ENCODE measurements at places on chromosomes 12 and 14.

DNA sequence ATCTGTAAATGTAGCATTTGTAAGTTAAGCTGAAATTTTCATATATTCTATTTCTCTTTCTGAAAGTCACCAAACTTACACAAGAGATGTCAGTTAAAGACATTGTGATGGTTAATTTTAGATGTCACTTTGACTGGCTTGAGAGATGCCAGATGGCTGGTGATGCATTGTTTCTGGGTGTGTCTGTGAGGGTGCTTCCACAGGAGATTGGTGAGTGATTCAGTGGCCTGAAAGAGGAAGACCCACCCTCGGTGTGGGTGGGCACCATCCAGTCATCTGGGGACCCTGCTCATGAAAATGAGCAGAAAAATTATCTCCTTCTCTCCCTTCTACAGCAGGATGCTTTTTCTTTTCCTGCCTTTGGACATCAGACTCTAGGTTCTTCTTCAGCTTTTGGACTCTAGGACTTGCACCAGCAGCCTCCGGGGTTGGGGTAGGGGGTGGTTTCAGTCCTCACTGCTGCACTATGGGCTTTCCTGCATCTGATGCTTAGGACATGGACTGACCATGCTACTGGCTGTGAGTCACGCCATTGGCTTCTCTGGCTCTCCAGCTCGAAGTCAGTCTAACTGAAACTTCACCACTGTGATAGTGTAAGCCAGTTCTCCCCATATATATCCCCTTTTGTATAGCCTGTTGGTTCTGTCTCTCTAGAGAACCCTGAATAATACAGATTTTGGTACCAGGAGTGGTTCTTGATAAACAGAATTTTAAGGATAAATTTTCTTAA lies 20.9 kb downstream of the PDE6H start:
- no peak for DNase-seq

GRCh38 chr12:30191696-30192455 lies 408.1 kb upstream of the TMTC1 start:
- DNase-seq = no peak

GRCh38 chr14:89315493-89316470 lies 101.3 kb downstream of the FOXN3 start:
- DNase-seq = no peak

DNA sequence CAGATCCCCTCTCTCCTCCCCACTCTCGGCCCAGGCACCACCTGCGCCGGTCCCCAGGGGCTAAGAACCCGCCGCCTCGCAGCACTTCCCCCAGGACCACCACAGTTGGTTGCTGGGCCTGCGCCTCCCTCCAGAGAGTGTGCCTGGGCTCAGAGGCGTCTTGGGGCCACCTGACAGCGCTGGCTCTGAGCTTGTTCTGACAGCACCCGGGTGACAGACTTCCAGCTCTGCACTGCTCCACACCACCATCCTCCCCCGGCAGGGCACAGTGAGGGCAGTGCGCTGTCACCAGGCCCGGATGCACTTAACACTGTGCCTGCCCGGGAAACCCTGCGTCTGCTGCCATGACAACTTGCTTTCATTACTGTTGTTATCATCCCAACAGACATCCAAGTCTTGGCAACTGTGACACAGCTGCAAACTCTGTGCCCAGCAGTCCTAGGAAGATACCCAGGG lies 6.6 kb downstream of the BRF1 start:
- peak; percentile 79 for DNase-seq

DNA sequence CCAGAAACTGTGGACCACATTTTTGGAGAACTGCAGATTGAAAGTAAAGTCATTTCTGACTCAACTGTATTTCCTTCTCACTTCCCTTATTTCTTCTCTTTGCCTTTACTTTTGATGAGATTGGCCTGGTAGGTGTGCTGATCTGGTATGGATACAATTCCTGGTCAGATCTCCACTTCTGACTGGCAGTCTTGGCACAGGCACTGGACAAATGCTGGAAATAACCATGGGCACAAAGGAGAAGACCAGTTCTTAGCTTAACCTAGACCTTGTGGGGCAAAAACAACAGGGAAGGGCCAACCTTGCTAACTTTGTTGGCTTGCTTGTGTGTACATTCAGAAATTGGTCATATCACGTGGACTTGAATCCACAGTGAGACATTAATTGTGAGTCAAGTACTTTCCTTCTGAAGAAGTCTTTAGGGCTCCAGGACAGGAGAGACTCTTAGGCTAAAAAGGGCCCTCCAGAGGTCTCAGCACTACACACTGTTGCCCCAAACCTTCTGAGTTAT lies 75.0 kb downstream of the DIP2B start:
- DNase-seq = no peak

DNA sequence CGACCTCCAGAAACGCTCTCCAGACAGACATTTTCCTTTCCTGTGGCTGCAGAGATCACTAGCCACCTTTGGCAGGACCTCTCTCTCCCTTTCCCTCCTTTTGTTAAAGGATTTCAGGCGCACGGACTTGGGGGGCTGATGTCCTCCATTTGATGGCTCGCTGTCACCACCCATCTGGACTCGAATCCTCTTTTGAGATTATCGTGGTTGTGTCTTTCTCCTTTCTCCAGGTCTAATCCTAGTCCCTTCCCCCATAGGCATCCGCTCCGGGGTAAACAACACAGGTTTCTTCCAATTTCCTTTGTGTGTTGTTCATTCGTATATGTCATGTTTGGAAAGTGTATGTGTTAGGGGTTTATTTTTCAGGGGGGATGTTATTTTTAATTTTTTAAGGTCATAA lies 56.7 kb upstream of the SLC24A4 start:
- DNase-seq = no peak

- no peak for DNase-seq
Observed at GRCh38 chr12:823028-823698, 70.8 kb downstream of the WNK1 start.

DNA sequence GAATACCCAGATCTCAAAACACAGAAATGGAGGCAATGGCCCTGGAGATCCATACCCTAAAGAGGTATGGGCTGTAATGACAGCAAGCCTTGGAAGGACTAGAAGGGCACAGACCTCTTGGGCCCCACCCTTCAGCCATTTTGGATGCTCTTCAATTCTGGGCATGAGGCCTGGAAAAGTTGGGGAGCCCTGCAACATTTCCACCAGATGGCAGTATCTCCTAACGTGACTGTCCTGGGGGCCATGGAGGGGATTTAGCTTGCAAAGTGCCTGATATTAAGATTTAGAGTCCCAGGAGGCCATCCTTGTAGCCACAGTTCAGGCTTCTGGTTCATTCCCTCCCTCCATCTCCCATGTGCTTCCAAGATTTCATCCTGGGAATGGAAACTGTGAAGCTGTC lies 30.2 kb downstream of the KCNA5 start:
- DNase-seq = no peak

GRCh38 chr14:105126126-105126980 lies 42.2 kb downstream of the JAG2 start:
- DNase-seq = no peak

DNA sequence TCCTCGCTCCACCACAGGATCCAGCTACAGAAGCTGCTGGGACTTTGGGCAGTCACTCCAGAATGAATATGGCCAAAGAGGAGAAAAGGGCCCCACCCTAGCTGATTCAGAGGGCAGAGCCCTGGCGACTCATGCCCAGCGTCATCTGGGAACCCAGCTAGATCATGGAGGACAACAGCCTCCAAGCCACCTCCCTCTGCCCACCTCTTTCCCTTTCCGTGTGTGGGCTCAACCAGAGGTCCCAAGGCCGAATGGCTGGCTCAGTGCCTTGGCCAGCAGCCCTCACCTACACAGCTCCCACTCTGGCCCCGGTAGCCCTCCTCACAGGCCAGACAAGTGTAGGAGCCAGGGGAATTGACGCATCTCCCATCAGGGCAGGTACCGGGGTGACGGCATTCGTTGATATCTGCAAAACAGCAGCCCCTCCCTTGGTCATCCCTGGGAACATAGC lies 17.4 kb downstream of the ISCA2 start:
- DNase-seq = no peak

DNA sequence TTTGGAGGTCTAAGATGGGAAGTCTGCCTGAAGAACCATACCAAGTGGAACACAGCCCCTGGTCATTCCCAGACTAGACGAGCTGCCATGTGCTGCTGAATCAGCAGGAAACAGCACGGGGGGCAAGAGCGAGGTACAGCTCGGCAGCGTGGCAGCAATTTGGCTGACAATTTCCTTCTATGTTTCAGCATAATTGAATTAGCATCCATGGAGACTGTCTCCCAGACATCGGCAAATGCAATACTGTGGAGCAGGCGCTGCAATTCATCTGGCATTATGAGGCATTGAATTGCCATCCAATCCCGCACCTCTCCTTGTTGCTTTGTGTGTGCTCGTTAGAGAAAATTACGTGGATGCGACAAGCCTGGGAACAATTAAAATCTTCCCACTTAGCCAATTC lies 46.0 kb upstream of the CCDC60 start:
- no peak for DNase-seq

- DNase-seq = peak; percentile 45
Observed at GRCh38 chr14:51283402-51284085, 43.5 kb downstream of the TMX1 start.

- DNase-seq = no peak
Observed at GRCh38 chr14:64683264-64683663, 21.0 kb upstream of the PLEKHG3 start.

GRCh38 chr12:98224584-98225221 lies 290.7 kb upstream of the TMPO start:
- DNase-seq = no peak

- DNase-seq = no peak
Observed at GRCh38 chr12:128554546-128555304, 269.0 kb downstream of the SLC15A4 start.

DNA sequence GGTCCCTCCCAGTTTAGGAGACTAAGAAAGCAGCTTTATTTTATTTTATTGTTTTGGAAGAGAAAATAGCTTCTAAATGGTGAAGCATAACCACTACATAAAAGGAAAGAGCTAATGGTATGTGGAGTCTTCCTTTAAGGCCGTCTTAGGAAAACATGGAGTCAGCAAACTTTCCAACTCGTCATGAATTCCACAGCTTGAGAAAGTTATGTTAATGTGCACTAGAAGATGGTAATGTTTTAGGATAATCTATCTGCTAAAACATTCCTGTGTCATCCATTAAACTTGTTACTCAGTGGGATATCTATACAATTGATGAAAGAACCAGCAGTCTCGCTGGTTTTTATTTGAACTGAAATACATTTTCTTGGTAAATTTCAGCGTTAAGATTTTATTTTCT lies 448.4 kb upstream of the SEL1L start:
- no peak for DNase-seq

DNA sequence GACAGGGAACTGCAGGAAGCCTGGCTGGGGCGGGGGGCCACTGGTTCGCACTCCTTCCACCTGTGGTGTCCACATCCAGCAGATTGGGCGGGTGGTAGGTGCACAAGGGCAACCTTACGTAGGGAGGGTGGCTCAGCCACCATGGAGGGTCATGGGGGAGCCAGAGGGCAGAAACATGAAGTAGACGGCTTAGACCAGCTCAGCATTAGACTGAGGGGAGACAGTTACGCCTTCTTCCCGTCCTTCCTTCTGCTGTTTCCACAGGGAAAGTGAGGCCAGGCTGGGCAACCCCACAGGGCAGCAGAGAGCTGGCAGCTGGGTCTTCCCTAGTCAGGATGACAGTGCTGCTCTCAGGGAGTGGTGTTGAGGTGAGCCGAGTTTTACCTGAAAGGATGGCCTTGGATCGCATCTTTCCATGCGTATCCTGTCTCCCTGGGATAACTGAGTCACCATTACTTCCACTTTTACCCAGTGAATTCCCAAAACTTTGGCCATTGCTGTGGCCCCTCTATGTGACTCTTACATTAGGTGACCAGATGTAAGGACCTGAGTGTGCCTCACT lies 170.0 kb upstream of the GZMB start:
- no peak for DNase-seq

DNA sequence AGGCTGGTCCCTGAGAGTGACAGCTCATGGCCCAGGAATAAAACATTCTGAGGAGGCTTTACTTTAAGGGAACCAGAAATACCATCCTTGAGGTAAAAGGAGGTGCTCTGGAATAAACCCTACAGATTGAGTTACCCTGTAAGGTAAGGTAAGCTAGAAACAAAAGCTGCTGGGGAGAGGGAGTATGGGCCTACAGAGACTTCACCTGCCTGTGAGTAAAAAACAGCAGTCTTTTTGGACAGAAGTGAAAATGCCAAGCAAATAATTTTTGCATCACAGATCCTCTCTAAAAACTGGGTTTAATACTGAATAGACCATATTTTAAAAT lies 41.2 kb downstream of the CORO1C start:
- DNase-seq = no peak

GRCh38 chr12:90299666-90300065 lies 591.0 kb upstream of the ATP2B1 start:
- DNase-seq = no peak

GRCh38 chr12:74689071-74689655 lies 151.5 kb downstream of the ATXN7L3B start:
- peak; percentile 43 for DNase-seq

DNA sequence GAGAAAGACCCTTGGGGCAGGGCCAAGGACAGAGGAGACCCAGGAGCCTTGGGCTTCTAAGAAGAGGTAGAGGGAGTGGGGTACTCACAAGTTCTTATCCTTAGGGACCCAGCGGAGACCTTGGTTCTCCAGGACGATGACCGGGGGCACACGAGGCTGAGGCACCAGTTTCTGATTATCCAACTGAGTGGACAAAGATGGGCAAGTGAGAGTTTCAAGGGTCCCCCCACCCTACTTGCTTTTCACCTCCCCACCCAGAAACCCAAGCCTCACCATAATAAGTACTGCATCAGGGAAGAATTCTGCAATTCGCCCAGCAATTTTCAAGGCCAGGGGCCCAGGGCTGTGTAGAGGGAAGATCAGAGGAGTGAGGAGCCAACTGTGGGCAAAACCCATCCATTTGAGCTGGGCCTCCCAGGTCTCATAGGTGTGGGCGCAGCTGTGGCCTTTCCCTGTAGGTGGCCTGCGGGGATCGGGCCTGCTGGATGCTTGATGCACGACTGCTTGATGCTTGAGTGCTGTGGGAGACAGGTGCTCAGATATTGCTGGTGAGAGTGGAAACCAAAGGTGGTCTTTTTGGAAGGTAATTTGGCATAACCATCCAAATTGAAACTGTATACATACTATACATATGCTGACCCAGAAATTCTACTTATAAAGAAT lies 2.0 kb downstream of the EMC9 start:
- DNase-seq = peak; percentile 32

GRCh38 chr12:72219937-72220336 lies 52.2 kb upstream of the TRHDE start:
- DNase-seq = no peak

GRCh38 chr14:22922294-22922693 lies 3.3 kb upstream of the RBM23 start:
- DNase-seq = no peak

DNA sequence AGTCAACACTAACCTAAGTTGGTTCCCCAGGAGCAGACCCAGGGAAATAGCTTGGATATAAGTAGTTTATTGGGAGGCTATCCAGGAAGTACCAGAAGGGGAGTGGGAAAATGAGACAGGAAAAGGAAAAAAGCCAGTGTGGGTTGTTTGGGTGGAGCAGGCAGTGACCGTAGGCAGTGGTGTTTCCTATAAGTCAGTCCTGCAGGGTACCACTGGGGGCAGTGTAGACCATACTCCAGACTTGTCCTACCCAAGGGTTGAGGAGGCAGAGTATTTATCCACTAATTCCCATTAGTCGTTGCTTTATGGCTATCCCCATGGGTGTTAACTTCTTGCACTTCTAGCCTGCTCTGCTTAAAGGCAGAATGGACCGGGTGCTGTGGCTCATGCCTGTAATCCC lies 6.4 kb upstream of the CCDC60 start:
- no peak for DNase-seq
